ENCODE measurements at places on chromosomes 7 and 10.

DNA sequence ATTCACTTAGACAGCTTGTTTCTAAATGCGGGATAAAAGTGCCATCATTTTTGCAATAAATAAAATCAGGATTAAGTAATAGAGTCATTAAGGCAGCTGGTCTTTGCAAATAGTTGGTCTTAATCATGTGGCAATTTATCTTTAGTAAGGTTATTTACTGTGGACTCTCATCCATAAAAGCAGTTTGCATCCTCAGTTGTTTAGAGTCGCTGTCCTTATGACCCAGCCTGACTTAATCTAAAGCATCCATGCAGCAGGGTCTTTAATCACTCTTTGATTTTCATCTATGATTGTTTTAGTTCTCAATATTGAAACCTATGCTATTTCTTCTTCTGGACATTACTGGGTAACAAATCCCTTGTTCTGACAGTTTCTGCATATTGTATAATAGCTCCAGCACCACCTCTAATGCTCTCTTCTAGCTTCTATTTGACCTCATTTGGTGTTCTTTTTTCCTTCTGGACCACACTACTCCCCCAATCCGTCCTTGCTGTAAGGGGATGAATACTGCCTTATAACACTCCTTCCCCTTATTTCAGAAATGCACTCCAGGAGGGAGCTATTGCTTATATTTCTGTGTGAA, 95.0 kb downstream of the CD36 start:
- no peak for DNase-seq

DNA sequence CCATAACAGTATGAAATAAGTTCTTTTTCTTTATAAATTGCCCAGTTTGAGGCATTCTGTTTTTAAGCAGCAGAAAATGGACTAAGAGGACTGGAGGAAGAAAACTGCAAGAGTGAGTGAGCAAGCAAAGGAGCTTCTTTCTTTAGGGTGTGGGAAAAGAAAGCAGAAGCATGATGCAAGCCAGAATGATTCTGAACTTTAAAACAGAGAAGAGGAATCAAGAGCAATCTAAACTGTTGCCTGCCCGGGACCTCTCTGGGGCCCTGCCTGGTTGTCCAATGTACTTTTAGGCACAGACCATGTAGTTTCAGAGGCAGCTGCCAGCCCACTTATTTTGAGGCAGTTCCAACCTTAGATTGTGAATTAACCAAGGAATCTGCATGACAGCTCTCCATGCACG, 186.3 kb downstream of the PLPP4 start:
- no peak for DNase-seq

DNA sequence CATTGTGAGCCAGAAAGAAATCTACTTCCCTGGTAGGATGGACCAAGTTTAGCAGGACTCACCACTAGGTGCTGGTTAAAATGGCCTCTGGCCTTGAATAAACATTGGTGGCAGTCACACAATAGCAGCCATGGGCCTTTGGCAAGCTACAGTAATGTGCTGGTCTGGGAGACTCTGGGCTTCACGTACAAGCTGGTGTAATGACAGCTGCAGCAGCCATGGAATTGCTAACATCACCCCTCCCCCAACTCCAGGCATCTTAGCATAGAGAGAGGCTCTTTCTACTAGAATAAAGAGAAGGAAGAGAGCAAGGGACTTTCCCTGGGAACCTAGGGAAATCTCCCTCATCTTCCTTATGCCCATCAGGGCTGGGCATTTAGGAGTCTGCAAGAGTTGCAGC, 205.1 kb upstream of the SEMA3A start:
- DNase-seq: no peak

- DNase-seq: no peak
Observed at GRCh38 chr10:26516540-26517101, 78.5 kb downstream of the APBB1IP start.

- no peak for DNase-seq
Observed at GRCh38 chr10:94549221-94549620, 3.6 kb downstream of the HELLS start.

DNA sequence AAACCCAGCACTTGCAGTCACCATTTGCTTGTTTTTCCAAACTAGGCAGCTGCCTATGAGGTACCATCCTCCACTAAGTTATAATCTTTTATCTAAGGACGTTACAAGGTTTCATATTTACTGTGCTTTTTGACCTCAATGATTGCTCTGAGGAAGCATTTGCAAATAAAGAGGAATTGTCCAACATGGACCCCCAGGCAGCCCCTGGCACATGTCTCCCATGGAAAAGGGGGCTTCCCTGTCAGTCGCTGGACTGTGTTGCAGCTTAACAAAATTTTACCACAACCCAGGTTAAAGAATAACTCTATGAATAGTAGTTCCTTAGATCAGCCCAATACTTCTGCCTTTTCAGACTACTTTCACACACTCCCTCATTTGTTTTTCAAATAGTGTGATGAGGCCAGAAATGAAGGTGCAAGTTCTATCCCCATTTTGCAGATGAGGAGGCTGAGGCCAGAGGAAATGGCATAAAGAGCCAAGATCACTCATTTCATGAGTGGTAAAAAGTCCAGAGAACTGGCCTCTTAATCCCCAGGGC, 52.8 kb upstream of the ZPBP start:
- no peak for DNase-seq

DNA sequence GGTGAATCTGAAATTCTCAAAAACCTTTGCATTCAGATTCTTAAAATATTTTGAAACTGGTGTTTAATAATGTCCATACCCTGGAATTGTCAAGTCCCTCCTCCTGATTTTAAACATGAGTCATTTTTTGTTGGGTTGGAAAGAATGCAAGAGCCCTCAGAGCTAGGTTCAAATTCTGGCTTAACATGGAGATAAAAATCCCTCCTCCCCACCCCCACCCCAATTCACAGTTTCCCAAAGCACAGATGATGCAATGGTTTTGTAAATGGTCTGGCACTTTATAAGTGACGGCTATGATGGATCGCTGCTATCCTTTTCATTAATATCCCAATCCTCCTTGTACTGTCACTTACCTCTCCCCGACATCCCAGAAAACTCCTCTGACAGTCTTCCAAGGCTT, 332.8 kb downstream of the PLXNA4 start:
- DNase-seq: no peak
